NCI-H460 (cell line): ENCODE measurements at places on chromosomes 6 and 20.

DNA sequence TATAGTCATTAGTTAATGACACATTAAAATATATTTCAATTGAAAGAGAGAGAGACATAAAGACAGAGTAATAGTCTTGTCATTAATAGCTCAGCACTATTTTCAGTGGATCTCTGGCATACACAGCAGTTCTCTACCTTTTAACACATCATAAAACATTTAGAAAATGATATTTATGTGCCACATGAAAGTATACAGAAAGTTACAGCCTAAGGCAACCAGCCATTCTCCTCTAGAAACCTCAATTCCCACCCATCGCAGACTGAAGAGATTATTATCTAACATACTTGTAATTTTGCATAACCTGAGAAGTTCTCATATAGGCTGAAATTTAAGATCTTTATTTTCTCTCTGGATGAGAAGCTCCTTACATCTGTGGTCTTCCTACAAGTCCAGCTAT lies 58.7 kb upstream of the FAM83B start:
- no peak for DNase-seq

DNA sequence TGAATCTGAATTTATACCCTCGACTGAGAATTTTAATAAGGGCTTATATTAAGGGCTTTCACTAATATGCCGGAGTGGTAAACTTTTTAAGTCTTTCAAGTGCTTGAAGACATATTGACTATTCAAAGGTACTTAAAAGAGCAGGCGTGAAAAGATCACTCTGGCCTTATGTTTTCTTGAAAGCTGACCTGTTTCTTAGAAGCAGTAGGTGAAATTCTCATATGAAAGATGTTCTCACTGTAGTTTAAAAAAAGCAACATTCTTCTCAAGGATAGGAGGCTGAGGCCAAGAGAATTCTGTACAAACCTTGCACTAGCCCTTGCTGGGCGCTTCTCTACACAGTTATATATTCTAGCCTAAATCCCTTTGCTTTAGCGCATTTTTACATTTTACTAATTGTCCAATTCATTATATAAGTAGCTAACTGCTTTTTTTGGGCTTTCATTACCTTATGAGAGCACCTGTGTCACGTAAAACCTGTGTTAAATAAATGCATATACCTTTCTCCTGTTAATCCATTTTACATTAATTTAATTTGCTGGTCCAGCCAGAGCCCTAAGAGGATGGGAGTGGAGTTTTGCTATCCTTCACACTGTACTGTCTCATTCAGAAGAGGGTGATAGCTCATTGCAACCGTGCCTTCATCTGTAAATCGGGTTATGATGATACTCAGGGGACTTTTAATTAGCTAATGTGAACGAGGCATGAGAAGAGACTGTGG lies 59.6 kb upstream of the HFE start:
- DNase-seq = no peak

DNA sequence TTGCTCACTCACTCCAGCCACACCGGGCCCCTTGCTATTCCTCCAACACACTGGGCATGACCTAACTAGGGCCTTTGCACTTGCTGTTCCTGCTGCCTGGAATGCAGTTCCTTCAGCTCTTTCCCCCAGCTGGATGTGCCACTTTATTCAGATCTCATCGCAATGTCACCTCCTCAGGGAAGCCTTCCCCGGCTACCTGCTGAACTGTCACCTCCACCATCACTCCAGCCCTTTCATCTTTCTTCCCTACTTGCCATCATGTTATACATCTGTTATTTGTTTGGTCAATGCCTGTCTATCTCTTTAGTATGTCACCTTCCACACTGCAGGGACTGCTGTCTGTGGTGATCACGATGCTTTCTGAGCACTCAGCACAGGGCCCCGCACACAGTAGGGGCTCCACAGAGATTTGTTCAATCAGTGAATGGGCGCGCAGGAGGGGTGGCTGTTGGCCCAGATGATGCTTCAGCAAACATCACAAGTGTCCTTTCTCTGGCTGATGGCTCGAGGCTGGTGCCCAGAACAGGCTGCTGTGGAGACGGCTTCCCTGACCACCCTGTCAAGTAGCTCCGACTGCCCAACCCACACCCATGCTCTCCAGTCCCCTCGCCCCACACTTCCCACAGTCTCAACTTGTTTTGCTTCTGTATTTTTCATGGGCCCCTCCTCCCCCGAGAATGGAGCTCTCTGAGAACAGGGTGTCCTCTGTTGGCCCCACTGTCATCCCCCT lies 31.8 kb downstream of the CEBPB start:
- no peak for DNase-seq

DNA sequence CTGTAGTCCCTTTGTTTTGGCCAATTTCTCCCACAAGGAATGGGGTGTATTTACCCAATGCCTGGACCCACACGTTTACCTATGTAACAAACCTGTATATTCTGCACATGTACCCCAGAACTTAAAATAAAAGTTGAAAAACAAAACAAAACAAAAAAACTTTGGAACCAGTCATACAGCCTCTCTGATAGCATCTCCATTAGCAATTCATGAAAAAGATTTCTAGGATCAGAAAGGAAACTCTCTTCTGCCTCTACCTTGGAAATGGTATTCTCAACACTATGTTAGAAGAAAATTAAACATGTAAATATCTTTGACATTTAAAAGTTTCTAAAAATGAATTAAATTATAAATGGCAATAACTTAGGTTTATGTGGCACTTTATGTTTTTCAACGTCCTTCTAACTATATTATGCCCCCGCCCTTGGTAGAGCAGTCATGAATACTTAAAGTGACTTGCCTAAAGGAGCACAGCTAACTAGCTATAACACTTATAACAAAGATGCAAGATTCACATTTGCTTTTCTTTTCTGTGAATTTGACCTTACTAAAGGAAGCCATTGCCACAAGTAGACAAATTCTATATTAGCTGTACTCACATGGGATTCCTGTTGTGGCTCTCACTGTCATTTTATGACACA lies 147.5 kb upstream of the FKBP1C start:
- DNase-seq = no peak

DNA sequence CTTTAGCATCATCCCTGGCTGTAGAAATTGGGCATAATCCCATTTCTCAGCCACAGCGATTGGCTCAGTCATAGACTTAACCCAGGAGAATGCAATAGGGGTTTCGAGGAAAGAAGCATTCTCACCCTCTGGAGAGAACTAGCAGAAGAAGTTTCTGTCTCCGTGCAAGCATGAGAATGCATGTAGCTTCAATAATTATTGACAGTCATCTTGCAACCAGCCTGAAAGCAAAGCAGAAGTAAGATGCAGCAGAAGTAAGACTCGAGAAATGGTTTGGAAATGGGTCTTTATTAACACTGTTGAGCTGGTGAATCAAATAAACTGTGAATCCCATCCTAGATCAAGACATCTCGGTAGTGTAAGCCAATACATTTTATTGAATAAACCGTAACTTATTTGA lies 828.8 kb upstream of the GJE1 start:
- no peak for DNase-seq

DNA sequence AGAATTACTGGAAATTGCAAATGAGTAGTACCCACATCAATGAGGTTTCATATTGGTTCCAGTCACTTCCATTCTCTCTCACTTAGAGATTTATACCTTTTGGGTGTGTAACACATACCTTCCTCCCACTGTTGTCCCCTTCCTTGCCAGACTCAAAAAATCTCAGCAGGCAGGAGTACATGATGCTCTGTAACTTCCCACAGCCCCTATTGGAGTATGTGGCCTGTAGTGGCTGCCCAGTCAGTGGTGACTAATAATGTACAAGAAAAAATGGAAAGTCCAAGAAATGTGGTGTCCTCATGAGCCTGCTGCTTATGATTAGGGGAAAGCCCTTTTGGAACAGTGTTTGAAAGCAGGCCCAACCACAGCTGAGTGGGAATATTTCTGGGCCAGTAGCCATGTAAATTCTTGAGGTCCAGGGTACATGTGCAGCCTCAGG lies 312.0 kb downstream of the ZFAND3 start:
- DNase-seq = no peak

- no peak for DNase-seq
These were observed 220.0 kb downstream of the CLIC5 start for GRCh38 chr6:45795678-45796077.
